Stimulated activated CD8-positive, alpha-beta memory T cell treated with anti-CD3 and anti-CD28 coated beads, Interleukin-2, amount 100 ng/mL, for 1 hour (primary cell): ENCODE measurements at places on chromosomes 7 and 10.

GRCh38 chr10:86065711-86066251, 300.8 kb downstream of the GRID1 start:
- DNase-seq, result no peak

DNA sequence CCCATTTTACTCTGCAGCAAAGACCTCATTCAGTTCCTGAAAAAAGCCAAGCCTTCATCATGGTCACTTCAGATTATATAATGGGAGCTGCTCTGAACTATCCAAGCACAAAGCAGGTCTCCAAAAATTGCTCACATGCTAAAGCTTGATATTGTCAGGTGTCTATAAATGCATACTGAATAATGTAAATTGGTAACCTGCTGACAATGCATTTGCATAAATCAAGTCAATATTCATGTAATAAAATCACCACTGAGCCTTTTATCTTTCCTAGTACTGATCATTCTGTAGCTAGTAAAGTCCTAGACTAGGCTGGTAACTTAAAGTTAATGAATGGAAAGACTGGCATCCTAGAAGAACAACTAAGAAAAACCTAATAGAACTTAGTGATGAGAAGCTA, 188.3 kb downstream of the IMMP2L start:
- DNase-seq, result no peak

- no peak for DNase-seq
These were observed 58.3 kb downstream of the CDK13 start for GRCh38 chr7:40008223-40008815.

- DNase-seq, result no peak
These were observed 16.2 kb downstream of the GFRA1 start for GRCh38 chr10:116256752-116257259.

GRCh38 chr10:66586073-66586472, 339.8 kb upstream of the LRRTM3 start:
- no peak for DNase-seq

GRCh38 chr7:95199779-95200558, 124.4 kb downstream of the PON1 start:
- DNase-seq, result no peak

DNA sequence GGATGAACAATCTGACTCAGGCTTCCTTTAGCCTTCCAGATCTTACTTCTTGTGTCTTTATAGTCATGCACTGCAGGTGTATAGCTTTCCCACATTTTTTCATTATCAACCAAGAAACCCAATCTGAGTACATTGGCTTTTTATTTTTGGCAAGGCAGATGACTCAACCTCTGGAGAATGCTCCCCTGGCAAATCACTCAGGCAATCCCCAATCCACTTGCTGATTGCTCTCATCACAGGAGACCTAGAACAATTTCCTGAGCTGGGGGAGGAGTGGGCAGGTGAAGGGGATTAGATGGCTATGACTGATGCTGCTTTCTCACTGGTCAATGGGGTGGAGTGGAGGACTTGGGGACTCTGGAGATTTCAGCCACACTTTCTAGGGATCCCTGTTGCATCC, 134.4 kb downstream of the SLC16A9 start:
- DNase-seq, result no peak

DNA sequence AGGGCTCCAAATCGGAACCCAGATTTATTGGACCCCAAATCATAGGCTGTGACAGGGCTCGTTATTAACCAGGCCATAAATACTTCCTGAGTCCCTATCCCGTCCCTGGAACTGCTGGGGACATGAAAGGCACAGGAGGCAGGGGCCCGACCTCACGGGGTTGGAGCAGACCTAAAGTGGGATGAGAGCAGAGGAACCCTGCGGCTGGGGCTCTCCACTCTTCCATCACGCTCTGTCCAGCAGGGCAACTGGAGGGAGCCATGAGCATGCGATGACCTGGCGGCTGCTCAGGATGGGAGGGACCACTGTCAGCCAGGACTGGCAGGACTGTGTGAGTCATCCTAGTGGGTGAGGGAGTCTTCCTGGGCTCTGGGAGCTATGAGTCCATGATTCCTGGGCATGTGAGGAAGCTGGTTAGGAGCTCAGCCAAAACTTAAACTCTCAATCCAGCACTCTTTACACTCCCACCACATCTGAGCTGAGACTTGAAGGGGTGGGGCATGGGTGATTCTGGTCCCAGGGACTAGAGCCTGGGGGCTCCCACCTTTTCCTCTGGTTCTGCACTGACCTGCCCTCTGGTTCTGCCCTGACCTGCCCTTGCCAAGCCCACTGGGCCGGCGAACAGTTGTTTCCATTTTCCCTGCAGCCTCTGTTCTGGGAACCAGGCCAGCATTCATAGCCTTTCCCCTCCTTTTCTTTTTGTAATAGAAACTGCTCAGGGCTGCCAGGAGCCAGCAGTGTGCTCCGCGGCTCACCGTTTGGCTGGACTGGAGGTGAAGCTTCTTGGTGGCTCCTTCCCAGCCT, 47.1 kb downstream of the SYPL1 start:
- DNase-seq, result no peak

DNA sequence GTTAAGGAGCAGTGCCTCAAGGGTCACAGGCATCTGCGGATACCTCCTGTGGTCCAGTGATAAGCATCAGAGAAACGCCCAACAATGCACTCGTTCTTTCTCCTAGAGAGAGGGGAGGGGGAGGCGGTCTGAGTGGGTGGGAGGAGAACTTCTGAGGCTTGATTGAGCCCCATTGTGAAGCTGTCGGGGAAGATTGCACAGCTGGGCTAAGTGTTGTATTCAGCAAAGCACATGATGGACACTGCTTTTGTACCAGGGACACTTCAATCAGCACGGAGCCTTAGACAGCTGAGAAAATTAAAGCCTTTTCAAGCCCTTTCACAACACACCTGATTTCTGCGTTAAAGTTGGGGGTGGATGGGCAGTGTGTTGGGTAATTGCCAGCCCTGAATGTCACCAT, 230.3 kb upstream of the GHITM start:
- no peak for DNase-seq

- peak; percentile 11 for DNase-seq
These were observed 100.3 kb upstream of the SVIL start for GRCh38 chr10:29734962-29735627.

DNA sequence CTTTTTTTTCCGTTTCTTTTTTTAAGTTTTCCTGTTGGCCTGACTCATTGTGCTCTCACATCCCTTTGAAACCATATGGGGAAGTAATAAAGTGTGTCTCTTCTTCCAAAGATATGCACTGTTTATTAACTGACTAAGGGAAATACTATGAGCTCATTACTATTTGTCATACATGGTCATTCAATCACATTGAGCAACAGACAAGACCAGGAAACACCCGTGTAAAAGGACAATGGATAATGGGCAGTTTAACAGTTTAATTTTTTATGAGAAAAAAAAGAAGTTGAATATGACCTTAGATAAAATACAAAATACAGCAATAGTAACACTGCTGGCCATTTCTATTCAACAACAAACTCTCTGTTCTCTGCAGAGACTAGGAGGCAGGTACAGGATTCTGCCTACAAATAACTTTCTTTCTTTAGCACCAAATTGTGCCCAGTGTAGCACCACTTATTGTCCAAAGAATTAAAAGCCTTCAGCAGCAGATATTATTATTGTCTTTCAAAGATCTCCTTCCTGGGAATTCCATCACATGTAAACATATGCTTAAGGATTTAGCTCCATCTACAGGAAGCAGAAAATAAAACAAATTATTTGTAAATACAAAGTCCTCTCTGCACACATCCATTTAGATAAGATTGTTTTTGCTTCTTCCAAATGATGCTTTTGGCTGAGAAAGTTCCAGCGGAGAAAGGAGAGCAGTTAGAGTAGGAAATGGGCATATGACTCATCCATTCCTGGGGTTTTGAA, 55.0 kb upstream of the AKR1E2 start:
- DNase-seq, result no peak
